GM12864 (cell line): ENCODE measurements at places on chromosomes 5 and 9.
A peak's percentile ranks its signal among the peaks of the same experiment; 100 is the strongest.

DNA sequence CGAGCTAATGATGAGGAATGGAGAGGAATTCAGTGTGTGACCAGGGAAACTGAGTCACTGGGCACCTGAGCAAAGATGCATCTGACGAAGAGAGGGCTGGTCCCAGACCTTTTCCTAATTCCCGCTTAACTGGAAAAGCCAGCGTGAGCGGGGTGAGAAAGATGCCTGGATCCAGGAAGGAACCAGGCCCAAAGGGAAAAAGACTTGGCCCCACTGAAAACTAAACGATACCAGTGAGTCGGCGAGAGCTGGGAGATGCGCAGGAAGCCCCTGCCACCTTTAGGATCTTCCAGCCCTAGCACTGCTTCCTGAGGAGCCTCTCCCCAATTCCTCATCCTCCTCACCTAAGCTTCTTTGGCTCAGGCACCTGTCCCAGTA lies 499 bp upstream of the FCHSD1 start:
- no peak for DNase-seq

GRCh38 chr5:68046445-68046844 lies 169.1 kb upstream of the PIK3R1 start:
- DNase-seq, result no peak

- no peak for DNase-seq
Measured at GRCh38 chr9:23153058-23153457, 673.0 kb downstream of the ELAVL2 start.

- DNase-seq, result no peak
Measured at GRCh38 chr9:8188723-8189407, 389.3 kb upstream of the DMAC1 start.

DNA sequence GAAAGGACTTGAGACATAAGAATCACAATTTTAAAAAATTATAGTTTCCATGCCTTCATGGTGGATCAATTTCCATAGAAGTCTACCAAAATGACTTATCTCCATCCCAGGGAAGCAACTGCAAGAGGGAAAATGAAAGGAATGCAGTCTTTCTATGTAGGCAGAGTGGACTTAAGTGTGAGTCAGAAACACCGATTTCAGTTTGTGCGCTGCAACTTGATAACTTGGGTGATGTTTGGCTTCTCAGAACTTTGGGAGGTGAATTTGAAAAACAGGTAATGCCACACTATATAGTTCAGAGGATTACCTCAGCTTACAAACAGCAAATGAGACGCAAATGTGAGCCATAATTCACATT lies 708 bp upstream of the CSNK1G3 start:
- no peak for DNase-seq

GRCh38 chr5:87307796-87308423 lies 40.2 kb downstream of the RASA1 start:
- DNase-seq, result peak; percentile 18

DNA sequence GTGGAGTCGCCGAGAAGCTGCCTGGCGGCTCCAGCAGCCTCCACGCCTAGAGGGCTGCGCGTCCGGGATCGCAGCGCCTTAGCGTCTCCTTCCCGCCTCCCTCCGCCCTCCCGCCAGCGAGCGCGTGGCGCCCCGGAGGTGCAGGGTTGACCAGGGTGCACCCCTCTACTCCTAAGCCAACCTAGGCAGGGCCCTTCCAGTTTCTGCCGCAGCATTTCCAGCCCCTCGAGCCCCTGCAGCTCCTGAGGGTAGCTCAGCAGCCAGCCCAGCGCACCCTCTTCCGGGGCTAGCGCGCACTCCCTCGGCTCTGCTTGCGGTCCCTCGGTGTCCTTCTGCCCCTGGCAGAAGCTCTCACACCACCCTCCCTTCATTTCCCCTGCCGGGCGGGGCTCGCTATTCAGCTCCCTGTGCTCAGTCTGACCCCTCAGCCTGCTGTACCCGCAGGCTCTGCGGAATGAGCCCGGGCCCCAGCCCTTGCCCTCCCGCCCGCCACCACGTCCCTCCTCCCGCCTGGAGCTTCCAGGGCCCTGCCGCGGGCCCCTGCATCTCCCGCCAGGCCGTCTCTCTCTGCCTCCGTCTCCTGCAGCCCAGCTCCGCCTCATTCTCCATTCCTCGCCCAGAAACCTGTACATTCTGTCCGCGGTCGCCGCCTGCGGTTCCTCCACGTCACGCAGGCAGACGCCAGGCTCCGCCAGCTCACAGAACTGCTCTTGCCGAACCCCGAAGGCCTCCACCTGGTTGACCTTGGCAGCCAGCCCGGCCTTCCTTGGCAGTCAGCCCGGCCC lies 61.8 kb downstream of the SPATA31C2 start:
- no peak for DNase-seq
